ENCODE measurements at places on chromosomes 12 and 14.

DNA sequence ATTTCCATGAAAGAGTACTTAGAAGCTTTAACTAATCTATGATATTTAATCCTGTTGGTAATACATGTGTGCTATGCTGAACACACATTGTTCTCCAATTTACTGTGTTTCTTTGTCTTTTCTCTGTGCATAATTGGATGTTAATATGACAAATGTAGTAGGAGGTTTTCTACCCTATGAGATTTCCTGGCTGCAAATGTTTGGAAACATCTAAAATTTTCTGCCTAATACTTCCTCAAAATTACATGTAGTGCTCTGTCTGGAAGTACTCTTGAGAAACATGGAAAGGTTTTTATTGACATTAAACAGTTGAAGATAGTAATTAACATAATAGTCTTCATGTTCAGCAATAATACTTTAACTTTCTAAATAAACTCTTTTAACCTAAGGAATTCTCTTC lies 213.0 kb downstream of the KITLG start:
- DNase-seq = no peak

- no peak for DNase-seq
Observed at GRCh38 chr14:66601932-66602578, 94.1 kb downstream of the GPHN start.

GRCh38 chr12:131827961-131828534 lies at the start of gene MMP17:
Gene MMP17 (plus strand): TSS chr12:131828393. CDS start chr12:131828495, 102 bp downstream.
- no peak for DNase-seq

GRCh38 chr14:101193106-101193844 lies 289.8 kb upstream of the RTL1 start:
- no peak for DNase-seq

- no peak for DNase-seq
Observed at GRCh38 chr12:117189725-117190209, 503 bp downstream of the FBXO21 start.

DNA sequence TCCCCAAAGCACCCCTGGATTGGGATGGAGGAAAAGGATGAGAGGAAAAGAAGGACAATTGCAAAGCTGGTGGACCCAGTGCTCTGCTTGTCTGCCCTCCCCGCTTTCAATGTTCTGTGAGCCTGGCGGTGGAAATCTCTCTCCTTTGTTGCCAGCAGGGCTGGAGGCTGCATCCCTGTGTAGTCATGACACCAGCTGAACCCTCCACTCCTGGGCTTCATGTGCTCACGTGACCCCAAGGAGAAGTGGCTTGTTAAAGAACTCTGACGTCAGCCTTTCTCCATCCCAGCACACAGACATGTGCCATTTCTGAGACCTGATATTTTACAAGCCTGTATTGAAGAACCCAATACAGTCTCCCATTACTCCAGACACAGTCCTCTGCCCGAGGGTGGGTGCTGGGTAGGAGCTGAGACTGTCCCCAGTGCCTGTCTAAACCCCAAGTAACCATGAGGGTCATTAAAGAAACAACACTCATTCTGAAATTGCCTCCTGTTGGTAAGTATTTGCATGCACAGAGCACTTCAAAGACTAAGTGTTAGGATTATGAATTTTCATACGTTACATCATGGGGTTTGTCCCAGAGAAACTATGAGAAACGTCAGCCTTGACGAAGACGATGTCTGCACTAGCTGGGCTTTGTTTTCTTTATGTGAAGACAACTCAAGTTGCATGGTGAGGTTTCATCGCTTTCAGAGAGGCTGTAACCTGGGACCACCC lies 21.7 kb downstream of the GALNT16 start:
- DNase-seq = no peak

Measured in occipital lobe (tissue), 3 donors.